ENCODE measurements at places on chromosomes 13 and 19. TPM values are rescaled to one million over a fixed set of nuclear protein-coding genes. Genes with fewer than 3 reads are reported as not detected.

DBP gene
- 13.3 TPM for polyA plus RNA-seq

FCER2 gene
- not detected for polyA plus RNA-seq

ZNF429 gene
- 2.7 TPM for polyA plus RNA-seq

RASGRP4 gene
- polyA plus RNA-seq = 0.24 TPM

ZNF497 gene
- polyA plus RNA-seq = 2.2 TPM

ZNF578 gene
- polyA plus RNA-seq = 0.27 TPM

AKAP8 gene
- polyA plus RNA-seq = 13.1 TPM

BORA gene
- 3.2 TPM for polyA plus RNA-seq

ACTN4 gene
- polyA plus RNA-seq = 376 TPM

CATSPERD gene
- polyA plus RNA-seq = not detected

FREM2 gene
- 0.02 TPM for polyA plus RNA-seq

RASA3 gene
- 1.8 TPM for polyA plus RNA-seq

GIPR gene
- polyA plus RNA-seq = 0.62 TPM

PDX1 gene
- polyA plus RNA-seq = not detected

KCNJ14 gene
- polyA plus RNA-seq = 1.0 TPM

SERPINE3 gene
- not detected for polyA plus RNA-seq

IGFL3 gene
- not detected for polyA plus RNA-seq

All from esophagus (tissue), 2 donors.